ENCODE measurements at places on chromosomes 4 and X. TPM values are rescaled to one million over a fixed set of nuclear protein-coding genes. Genes with fewer than 3 reads are reported as not detected.

DNA sequence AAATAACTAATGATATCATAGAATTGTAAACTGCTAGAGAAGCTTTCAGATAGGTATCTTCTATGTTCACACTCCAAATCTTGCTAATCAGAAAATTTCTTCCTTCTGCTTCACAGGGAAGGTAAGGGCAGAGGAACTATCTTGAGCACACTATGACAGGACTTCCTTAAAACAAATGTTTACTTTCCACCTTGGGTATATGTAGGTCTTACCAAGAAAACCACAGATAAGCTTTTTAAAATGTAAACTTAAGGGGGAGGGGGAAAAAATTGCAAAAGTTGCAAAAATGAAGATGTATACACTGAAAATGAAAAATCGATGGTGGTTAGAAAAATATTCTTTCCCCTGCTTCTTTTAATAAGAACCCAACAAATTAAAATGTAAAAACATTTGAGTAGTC lies 30.9 kb downstream of the YTHDC1 start:
- H3K27me3 ChIP-seq: no peaks in the 10 kb centered on the region
- peaks cover 88% of the 10 kb centered on the region for H3K36me3 ChIP-seq
- peaks cover 2% of the 10 kb centered on the region for H3K4me1 ChIP-seq

GRCh38 chrX:43949669-43950068 lies 23.5 kb downstream of the NDP start:
- no peak overlapping the region for H3K4me3 ChIP-seq
- no peak for DNase-seq
- 0 out of 2 replicates have a peak, but pooled peaks cover 8% of the 10 kb centered on the region for H3K4me1 ChIP-seq
- H3K27me3 ChIP-seq: no peaks in the 10 kb centered on the region
- no peak overlapping the region for H3K27ac ChIP-seq
- H3K36me3 ChIP-seq: no peaks in the 10 kb centered on the region

DNA sequence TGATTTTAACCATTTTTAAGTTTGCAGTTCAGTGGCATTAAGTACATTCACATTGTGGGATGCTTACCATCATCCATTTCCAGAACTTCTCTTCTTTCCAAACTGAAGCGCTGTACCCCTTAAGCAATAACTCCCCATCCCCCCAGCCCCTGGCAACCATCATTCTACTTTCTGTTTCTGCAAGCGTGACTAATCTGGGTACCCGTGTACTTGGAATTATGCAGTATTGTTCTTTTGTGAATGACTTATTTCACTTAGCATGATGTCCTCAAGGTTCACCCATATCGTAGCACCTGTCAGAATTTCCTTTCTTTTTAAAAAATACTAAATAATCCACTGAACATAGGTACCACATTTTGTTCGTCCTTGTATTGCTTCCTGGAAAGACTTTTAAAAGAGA lies 32.9 kb downstream of the USP9X start:
- peaks cover 7% of the 10 kb centered on the region for H3K36me3 ChIP-seq
- H3K4me1 ChIP-seq: peaks cover 6% of the 10 kb centered on the region
- no peak for DNase-seq
- no peak overlapping the region for H3K27ac ChIP-seq

GRCh38 chr4:189769131-189769530 lies 171.5 kb upstream of the FRG1 start:
- no peak overlapping the region for H3K4me3 ChIP-seq
- H3K27ac ChIP-seq: no peak overlapping the region
- H3K4me1 ChIP-seq: no peaks in the 10 kb centered on the region
- H3K27me3 ChIP-seq: no peaks in the 10 kb centered on the region
- DNase-seq: no peak
- no peaks in the 10 kb centered on the region for H3K36me3 ChIP-seq

DNA sequence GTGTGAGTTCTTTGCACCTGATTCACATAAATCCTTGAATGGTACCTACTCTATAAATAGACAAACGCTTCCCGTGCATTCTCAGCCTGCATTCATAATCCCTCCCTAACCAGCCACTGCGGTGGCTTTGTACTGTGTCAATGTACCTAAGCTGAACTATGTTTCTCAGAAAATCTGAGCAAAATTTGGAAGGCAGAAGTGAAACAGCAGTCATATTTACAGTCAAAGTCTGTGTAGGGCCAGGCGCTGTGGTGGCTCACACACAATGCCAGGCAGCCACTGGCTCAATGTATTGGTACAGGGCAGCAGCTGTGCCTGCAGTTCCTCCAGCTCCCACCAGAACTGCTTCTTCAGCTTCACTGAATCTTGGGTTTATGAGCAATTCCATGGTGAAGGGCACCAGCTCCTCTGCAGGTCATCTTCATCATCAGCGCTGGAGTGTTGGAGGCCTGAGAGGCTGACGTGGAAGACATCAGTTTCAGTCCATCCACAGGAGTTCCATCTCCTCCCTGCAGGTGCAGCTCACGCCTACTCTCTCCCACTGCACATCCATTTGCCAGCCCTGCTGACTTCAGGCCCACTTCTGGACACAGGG lies 32.3 kb upstream of the IRF2 start:
- H3K27me3 ChIP-seq: no peaks in the 10 kb centered on the region
- H3K36me3 ChIP-seq: no peaks in the 10 kb centered on the region
- no peak overlapping the region for H3K4me3 ChIP-seq
- H3K4me1 ChIP-seq: 0 out of 2 replicates have a peak, but pooled peaks cover 4% of the 10 kb centered on the region

- no peaks in the 10 kb centered on the region for H3K27me3 ChIP-seq
- no peak overlapping the region for H3K4me3 ChIP-seq
- H3K27ac ChIP-seq: peak overlapping the region; percentile 23
- no peaks in the 10 kb centered on the region for H3K4me1 ChIP-seq
Observed at GRCh38 chr4:121827853-121828252, 4.2 kb upstream of the CCNA2 start.

DNA sequence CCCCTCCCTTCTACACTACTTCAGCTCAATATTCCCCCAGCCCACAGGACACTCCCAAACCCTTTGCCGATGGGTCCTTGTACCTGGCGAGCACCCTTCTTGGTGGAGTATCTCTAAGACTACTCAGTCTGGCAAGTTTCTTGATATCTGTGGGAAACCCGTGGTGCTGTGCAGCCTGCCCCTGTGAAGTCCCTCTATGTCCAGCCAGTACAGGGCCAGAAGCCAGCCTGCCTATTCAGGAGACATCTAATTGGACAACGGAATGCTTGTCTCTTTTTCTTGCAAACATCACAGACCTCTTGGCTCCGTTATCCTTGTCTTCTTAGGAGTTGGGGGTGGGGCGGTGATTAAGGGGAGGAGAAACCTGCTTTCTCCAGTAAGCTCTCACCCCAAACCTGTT lies 3.7 kb upstream of the IGFBP7 start:
- DNase-seq: no peak
- peaks cover 13% of the 10 kb centered on the region for H3K4me1 ChIP-seq
- H3K36me3 ChIP-seq: no peaks in the 10 kb centered on the region
- no peak overlapping the region for H3K4me3 ChIP-seq

DNA sequence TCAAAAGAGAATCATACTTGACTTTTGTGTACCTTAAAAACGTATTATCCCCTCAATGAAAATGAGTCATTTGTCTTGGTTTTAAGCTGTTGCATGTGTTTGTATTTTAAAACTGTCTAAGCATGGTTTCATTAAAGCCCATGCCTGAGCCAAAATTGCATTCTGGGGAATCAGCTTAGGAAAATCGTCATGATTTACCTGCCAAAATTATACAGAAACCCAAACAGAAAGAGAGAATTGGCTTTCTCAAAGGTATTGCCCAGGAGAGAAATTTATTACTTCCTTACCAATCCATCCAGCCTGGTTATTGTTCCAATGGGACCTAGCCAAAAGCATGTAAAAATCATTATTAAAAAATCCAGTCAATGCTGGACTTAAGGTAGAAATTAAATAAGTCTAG lies 37.6 kb downstream of the GPR174 start:
- H3K4me1 ChIP-seq: no peaks in the 10 kb centered on the region
- H3K36me3 ChIP-seq: no peaks in the 10 kb centered on the region
- DNase-seq: no peak
- no peak overlapping the region for H3K4me3 ChIP-seq

The TMSB15C gene
- 2.9 TPM for polyA plus RNA-seq

The CLCN4 gene
- polyA plus RNA-seq: 1.1 TPM

Measured in SK-N-SH (cell line).